NCI-H1436 treated with DMSO at 0.1 percent for 48 hours (cell line): ENCODE measurements at places on chromosomes 13 and 19.

DNA sequence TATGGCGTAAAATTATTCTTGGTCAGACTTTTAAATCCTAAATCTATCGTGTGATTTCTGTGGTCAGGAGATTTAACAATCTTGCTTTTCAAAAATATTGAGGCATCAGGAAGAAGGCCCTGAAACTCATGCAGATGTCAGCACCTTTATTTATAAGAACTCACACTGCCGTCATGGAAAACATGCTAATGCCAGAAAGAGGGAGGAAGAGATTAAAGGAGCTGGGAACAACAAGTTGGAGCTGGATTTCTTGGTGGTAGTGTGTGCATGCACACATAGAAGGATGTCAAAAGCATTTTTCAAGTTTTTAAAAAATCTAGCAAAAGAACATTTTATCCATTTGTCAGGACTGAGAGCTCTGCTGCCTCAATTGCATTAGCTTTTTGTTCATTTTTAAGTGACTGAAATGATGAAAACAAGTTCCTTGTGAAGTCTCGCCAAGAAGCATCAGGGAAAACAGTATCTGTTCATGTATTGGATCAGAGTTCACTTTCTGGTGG lies 342.5 kb downstream of the SPRY2 start:
- DNase-seq: no peak

- no peak for DNase-seq
Measured at GRCh38 chr13:91185294-91185863, 162.1 kb upstream of the MIR17HG start.

DNA sequence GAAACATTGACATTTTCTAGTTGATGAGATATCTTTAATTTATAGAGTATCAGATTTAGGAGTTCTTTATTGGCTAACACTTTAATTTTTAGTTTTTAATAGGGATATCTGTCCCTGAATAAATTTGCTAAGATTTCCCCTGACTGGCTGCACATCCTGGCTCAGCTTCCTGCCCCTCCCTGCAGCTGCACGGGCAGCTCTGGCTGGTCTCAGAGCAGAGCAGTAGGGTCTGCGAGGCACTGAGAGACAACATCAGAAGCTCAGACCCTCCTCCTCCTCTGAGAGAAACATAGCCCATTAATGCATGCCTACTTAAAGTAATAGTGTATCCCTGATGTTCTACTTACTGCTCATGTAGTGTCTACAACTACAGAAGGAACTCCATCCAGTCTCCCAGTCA lies 139.2 kb downstream of the TNFSF13B start:
- DNase-seq: no peak

- DNase-seq: no peak
Measured at GRCh38 chr19:1262623-1263123, 6.5 kb upstream of the CIRBP start.

GRCh38 chr13:29292045-29292444 lies 303.4 kb downstream of the SLC7A1 start:
- DNase-seq: no peak

- no peak for DNase-seq
Measured at GRCh38 chr19:7535998-7536695, 630 bp downstream of the PNPLA6 start.

DNA sequence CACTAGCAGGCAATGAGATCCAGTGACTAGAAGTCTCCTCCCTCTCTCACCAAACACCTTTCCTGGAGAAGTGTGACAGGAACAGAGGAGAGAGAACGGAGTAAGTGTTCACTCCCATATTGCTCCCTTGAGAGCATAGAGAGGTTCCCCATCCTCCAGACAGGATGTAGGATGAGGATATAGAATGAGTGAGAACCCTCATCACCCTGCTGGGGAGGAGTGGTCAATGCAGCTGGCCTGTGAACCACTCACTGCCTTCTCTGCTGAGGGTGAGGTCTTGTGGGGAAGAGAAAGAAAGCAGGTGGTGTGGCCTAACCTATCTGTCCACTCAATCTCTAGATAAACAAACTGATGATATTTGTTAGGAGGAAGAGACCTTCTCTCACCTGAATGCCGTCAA lies 386.6 kb downstream of the PCDH20 start:
- DNase-seq: no peak

GRCh38 chr13:98657506-98658085 lies 80.7 kb upstream of the STK24 start:
- DNase-seq: no peak

- no peak for DNase-seq
Measured at GRCh38 chr19:17281391-17282304, at the start of gene ANKLE1. Gene ANKLE1, plus strand, starts transcription at chr19:17281901. Its CDS starts 20 bp downstream, at chr19:17281921.

GRCh38 chr13:113862191-113862930 lies 1.5 kb downstream of the GAS6 start:
- DNase-seq: no peak

- DNase-seq: no peak
Measured at GRCh38 chr19:23440791-23441190, 45.5 kb upstream of the ZNF91 start.

DNA sequence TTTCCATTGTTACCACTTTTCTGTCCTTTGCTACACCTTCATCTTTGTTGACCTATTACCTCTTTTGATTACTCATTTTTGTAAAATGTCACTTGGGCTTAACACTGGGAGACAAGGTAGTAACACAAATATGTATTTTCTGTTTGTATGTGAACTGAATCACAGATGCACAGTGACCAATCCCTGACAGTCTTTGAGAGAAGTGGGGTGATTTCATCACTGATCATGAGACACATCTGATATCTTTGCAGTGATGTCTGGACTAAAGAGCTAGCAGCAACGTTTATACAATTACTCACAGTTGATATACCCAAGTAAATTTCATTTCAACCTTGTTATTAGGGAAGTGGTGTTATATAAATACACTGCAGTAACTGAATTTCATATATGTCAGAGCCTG lies 1397.4 kb upstream of the SPRY2 start:
- DNase-seq: no peak

GRCh38 chr19:11453468-11454341 lies 18.3 kb downstream of the PRKCSH start:
- DNase-seq: no peak

- DNase-seq: no peak
Measured at GRCh38 chr13:107322228-107322627, 754.3 kb upstream of the ARGLU1 start.

DNA sequence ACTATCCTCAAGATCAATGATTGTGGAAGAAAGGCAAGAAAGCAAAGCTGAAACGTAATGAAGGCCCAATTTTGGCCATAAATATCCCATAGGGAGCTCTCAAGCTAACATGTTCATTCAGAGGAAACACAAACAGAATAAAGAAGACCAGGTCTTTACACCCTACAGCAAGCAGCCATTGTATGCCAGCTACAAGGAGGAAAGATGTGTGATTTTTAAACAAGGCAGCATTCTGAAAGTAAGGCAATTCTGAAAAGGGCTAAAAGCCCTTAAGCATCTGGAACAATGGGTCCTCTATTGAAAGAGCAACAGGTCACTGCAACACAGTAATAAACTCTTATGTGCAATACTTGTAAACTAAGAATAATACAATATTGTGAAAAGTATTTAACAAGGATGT lies 1002.4 kb downstream of the SLITRK1 start:
- DNase-seq: no peak

DNA sequence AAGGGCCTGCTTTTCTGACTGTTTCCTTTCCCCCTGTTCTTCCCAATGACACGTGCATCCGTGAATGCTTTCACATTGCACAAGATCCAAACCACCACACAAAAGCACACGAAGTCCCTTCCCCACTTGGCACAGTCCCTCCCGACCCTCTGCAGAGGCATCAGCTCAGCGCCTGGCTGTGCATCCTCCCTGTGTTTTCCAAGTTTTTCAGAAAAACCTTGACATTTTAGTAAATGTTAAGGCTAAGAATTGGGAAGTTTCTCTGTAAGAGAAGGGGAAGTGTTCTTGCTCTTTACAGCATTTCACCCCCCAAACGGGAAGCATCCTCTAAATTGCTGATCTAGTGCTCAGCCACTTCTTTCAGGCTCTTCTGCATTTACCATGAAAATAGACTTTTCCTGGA lies 94.5 kb upstream of the TM9SF2 start:
- DNase-seq: no peak

DNA sequence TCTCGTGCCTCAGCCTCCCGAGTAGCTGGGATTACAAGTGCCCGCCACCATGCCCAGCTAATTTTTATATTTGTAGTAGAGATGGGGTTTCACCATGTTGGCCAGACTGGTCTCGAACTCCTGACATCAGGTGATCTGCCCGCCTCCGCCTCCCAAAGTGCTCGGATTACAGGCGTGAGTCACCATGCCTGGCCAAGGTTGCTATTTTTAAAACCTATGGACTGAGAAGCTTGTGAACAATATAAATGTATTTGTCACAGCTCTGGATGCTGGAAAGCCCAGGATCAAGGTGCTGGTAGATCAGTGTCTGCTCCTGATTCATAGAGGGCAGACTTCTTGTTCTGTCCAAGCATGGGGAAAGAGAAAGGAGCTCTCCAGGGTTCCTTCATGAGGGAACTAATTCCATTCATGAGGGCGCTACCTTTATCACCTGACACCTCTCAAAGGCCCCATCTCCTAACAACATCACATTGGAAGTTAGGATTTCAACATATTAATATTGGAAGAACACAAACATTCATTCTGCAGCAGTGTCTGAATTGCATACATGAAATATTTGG lies 16.1 kb downstream of the CARD8 start:
- no peak for DNase-seq

DNA sequence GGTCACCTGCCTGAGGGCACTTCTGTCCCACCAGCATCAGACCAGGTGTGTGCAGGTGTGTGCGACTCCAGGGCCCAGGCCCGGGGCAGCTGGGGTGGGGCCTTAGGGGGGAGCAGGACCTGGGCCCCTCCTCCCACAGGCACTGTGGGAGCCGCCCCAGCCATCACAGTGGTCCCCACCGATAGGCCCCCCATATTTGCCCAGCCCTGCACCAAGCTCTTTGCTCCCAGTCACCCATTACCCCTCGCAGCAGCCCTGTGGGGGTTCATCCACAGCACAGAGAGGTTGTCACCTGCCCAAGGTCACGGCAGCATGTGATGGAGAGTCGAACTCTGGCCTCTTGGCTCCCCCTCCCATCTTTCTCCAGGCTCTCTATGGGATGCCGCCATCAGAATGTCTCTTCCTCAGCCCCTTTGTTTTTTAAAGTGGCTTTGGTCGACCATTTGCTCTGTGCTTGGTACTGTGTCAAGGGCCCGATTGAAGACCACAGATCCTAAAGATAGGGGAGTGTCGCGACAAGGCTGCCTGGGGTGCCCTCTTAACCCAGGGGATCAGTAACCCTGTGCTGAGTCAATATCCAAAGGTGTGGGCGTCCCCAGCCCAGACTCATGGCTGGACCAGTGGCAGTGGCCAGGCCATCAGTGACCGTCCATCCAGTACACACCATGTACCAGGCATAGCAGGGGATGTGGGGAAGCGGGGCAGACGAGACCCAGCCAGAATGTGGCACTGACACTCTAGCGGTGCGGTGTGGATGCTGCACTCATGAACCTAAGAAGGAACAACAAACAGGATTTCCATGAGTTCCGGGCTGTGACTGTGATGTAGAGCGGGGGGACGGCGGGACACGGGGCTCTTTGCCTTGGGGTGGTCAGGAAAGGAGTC lies 28.3 kb upstream of the NCCRP1 start:
- DNase-seq: no peak

GRCh38 chr13:90099847-90100246 lies 1247.6 kb upstream of the MIR17HG start:
- DNase-seq: no peak

- no peak for DNase-seq
Measured at GRCh38 chr13:33911521-33911920, 93.6 kb downstream of the RFC3 start.

DNA sequence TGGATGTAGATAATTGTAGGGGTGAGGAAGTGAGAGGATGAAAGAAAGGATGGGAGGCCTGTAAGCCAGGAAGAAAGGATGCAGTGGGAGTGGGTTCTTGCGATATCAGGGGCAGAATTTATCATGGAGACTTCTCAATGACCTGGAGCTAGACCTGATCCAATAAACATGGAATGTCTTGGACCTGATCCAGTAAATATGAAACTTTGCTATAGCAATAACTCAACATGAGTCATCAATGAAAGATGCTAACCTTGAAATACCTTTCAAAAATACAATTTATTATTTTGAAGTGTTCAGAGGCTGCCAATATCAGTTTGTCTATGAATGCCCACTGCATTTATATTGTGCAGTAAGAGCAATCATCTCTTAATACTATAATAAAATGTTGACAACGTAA lies 279.5 kb downstream of the POU4F1 start:
- no peak for DNase-seq

DNA sequence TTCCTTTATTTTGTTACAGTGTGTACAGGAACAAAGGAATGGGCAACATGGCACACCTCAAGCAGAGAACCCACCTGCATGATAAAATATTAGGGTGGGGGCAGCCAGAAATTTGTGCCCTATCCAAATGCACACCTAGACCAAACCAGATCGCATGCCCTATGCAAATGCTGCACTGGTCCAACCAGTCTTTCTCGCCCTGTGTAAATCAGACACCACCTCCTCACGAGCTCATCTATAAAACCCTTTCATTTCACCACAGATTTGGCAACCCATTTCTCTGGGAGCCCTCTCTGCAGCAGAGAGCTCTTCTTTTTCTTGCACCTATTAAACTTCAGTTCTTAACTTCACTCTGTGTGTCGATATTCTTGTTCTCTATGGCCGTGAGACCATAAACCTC lies 1559.2 kb downstream of the SLITRK1 start:
- DNase-seq: no peak

- DNase-seq: no peak
Measured at GRCh38 chr13:65784088-65784816, 1445.9 kb downstream of the PCDH9 start.

DNA sequence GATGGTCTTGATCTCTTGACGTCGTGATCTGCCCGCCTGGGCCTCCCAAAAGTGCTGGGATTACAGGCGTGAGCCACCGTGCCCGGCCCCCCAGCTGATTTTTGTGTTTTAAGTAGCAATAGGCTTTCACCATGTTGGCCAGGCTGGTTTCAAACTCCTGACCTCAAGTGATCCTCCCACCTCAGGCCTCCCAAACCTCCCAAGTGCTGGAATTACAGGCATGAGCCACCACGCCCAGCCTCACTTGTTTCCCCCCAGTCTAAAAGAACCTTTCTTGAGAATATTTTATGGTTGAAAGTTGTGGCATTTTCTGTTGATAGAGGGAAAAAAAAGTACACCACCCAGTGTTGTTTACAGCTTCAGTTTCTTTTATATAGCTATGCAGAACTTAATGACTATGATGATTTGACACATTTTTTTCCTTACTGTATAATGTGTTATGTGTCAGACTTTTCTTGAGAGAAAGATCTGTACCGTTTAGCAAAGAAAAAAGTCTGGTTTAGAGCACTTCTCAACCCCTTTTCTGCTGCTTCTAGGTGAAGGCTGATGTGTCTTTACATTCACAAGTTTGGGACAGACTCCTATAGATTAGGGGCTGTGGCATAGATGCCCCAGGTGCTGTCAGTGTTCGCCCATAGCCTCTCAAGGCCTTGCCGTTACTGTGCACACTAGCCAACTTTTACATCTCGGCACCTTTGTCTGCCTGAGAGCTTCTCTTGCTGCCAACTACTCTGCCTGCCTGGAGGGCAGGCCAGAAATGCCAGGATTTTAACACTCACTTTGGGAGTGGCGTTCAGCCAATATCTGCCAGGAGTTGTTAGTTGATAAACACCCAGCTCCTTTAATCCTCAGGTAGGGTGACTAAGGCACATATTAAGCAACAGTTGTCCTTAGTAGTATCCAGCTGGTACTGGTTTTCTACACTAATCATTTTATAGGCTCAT lies 33.0 kb downstream of the KCTD4 start:
- DNase-seq: no peak

GRCh38 chr19:54162884-54163283 lies 3.4 kb upstream of the LENG1 start:
- DNase-seq: no peak
